ENCODE measurements at places on chromosomes 6 and 20. TPM values are rescaled to one million over a fixed set of nuclear protein-coding genes. Genes with fewer than 3 reads are reported as not detected.
A peak's percentile ranks its signal among the peaks of the same experiment; 100 is the strongest.

DNA sequence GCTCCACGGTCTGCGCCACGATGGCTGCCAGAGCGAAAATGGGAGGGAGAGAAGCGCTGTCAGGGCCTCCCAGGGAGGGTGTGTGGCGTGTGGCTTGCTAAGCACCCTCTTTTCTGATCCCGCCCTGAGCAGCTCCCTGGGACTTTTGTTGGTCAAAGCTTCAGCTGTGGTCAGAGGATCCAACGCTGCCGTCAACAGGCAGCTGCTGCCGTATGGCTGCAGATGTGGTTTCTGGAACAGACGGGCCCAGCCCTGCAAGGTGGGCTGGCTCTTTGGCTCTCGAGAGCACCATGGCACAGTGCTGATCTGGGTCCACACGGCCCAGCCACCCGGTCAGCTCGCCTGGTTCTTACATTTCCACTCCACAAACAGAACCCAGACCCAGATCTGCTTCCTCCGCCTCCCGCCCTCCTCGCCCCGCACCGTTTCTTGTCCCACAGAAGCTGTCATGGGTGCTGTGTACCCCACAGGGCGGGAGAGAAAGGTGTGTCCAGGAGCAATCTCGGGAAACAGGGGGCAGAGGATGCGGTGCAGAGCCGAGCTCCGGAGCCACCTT, 86.0 kb upstream of the BHLHE23 start:
- peak; percentile 76 for DNase-seq

- no peak for DNase-seq
Observed at GRCh38 chr6:61953851-61954250, 332.2 kb downstream of the KHDRBS2 start.

DNA sequence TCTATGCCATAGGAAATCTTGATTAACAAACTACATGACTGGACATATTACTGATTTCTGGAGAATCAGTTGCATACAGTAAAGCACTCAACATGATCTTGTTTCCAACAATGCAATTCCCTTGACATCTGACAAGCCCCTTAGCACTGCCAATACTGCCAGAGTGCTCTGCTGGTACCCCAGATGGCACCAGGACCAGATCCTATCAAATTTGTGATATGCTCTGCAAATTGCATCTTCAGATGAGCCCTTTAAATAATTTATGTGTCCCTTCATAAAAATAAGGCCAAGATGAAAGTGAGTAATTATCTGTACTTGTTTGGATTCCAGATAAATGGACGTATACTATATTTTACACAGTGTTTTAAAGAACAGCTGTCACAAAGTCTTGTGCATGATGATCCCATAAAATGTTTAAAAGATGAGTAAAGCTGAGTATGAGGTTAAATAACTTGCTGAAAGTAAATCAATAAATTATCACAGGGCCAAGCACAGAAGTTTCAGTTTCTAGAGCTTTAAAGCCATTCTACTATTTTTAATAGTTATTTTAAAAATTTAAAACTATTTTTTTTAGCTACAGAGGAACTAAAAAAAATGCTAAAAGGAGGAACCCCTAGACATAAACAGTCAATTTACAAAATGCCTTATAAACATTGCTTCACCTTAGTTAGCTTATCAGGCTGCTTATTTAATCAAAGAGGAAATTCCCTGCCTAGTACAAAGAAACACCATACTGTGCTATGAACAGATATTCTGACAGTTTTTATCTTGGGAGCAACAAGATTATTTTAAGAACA, 42.1 kb downstream of the NUDT3 start:
- DNase-seq: no peak

The ECT2L gene
- not detected for total RNA-seq

The C6orf15 gene
- not detected for total RNA-seq

The PRELID3B gene
- 56.8 TPM for total RNA-seq

DNA sequence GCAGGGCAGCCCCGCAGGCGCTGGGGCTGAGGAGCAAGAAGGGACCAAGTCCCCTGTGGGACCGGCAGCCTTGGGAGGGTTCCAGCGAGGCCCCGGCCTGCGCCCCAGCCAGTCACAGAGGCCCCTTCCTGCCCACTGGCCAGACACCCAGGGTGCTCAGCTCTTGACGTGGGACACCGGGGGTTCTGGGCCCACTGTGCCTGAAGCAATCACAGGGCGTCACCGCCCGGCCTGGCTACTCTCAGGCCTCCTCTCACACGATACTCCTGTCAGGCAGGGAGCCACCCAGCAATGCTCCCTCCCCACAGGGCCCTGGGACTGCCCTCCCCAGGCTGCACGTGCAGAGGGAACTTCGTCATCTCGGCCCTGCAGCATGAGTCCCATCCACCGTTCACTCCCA, 14.5 kb downstream of the TAF4 start:
- no peak for DNase-seq

The ULBP1 gene
- total RNA-seq: 0.19 TPM

GRCh38 chr20:55881204-55881603, 124.1 kb downstream of the CBLN4 start:
- no peak for DNase-seq

The HECA gene
- 33.6 TPM for total RNA-seq

GRCh38 chr6:143937668-143937970, 70.4 kb downstream of the PLAGL1 start:
- DNase-seq: no peak

The PLTP gene
- total RNA-seq: 373 TPM

The CASS4 gene
- total RNA-seq: 3.1 TPM

DNA sequence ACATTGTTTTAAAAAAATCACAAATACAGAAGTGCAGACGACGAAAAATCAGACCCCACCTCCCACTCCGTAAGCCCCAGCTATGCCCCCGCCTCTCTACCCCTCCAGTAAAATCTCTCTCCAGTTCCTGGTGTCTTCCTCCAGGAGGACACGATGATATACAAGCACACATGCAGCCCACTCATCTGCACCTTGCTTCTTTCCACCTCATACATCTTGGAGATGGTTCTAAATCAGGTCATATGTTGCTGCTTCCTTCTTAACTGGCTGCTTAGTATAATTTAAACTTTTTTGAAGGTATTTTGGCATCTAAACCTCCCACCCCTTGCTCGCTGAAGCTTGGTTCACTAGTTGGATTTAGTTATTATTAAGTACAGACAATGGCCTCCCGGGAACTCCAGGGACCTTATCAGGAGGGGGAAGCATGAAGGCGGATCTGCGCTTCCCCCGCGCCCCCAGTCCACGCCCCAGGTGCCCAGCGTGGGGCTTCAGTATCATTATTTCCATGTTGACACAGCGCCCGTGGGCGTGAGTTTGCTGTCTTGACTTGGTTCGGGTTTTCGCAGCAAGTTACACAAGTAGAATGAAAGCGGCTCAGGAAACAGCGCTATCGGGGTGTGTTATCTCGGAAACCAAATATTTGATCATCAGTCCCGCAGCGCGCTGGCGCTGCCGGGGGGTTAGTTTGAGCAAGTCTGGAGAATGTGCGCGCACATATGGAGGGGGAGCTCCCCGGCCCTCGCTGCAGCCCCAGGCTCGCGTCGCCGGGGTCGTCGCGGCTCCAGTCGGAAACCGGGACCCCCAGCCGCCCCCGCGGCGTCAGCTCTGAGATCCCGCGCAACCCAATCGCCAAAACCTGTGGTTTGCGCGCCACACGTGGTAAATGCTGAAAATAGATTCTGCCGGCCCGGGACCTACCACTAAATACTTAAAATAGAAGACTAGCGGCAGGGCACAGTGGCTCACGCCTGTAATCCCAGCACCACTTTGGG, 2.3 kb downstream of the BMP7 start:
- DNase-seq: no peak

DNA sequence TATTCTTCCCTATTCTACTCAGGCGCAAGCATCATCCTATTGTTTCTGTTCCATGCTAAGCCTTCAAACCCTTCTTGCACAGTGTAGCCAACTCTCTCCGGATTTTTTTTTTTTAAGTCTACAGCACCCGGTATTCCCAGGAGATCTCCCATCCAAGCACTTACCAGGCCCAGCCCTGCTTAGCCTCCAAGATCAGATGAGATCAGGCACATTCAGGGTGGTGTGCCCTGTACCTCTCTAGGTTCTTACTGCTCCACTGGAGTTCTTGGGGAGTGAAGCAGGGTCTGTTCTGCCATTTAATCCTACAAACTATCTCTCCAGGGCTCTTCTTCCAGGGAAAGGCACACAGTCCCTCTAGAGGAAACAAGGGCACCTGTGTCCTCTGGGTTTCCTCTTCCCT, 14.9 kb upstream of the NUP153 start:
- DNase-seq: no peak

The NRN1 gene
- total RNA-seq: 20.0 TPM

GRCh38 chr6:107624541-107624940, 134.6 kb downstream of the SOBP start:
- no peak for DNase-seq

- DNase-seq: no peak
Observed at GRCh38 chr6:135801755-135802465, 49.6 kb upstream of the PDE7B start.

- no peak for DNase-seq
Observed at GRCh38 chr20:18003897-18004296, 35.1 kb downstream of the MGME1 start.

DNA sequence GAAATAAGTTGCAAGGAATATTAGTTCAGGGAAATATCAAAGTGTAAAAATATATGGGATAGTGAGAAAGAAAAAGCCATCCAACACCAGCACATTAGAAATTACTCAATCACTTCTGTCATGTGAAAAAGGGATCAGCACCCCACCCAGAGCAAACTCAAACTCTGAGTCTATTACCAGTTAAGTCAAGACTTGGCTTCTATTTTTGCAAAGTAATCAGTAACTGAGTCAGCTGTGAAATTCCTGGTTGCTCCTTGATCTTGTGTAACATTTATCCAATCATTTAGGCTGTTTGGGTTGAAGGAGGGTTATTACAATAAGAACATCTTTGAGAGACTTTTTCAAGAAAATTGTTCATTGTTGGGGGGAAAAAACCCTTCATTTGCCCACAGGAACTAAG, 51.2 kb downstream of the SLC22A23 start:
- DNase-seq: no peak

GRCh38 chr20:48799328-48800105, 28.3 kb downstream of the PREX1 start:
- DNase-seq: no peak

DNA sequence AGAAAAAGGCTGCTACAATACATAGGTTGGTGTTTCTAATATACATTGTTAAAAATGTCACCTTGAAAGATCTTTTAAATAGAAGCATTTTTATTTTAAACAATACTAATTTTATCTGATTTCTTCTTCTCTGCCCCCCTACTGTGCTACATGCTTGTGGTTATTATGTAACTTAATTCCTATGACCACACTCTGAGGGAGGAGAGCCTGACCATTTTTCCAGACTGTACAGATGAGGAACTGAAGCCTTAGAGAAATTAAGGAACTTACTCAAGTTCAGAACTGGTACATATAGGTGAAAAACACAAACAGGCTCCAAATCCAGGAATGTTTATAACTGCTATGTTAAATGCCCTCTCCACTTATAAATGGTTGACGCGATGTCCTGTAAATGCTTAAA, 43.4 kb upstream of the ARHGAP18 start:
- DNase-seq: no peak

The RIPOR2 gene
- 28.2 TPM for total RNA-seq

- no peak for DNase-seq
Observed at GRCh38 chr6:56770011-56770520, 127.4 kb upstream of the DST start.

The PACRG gene
- not detected for total RNA-seq

DNA sequence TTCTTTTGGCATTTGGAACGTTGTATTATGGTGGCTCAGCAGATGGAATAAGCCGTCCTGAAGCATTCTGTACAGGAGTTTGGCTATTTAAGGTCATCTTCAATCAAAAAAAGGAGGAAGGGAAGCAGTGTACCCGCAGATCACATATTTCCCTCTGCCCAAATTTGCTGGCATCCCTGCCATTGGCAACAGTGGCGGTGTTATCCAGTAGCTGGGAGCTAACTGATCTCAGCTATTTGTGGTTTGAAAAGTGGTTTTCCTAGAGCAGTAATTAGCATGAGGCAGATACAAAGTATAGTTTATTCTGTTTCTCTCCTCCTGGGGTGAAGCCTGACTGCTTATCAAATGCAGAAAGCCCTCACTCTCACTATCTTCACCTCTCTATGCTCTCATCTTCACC, 576.8 kb downstream of the QKI start:
- DNase-seq: no peak

The CHRNA4 gene
- total RNA-seq: not detected

DNA sequence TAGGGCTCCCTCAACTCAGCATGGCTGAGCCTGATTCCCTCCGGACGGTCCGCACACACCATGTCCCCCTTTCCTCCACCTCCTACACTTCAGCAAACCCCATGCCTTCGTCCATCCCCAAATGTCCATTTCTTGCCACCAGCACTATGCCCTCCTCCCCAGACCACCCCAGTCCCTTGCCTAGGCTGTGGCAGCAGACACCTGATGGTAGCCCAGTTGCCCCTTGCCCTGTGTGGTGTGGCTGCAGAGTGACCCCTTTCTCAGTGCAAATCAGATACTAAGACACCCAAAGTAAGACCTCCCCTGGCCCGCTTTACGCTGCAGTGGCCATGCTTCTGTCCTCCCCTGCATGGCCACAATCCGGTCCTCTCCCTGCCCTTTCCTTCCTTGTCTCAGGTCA, 34.1 kb upstream of the CD93 start:
- DNase-seq: peak; percentile 18

GRCh38 chr20:8215361-8215781, 83.3 kb downstream of the PLCB1 start:
- no peak for DNase-seq

GRCh38 chr20:39421571-39422105, 459.5 kb downstream of the DHX35 start:
- no peak for DNase-seq

GRCh38 chr6:11232770-11233626, 530 bp upstream of the NEDD9 start:
- no peak for DNase-seq

- no peak for DNase-seq
Observed at GRCh38 chr6:131015630-131016263, 47.3 kb downstream of the EPB41L2 start.

GRCh38 chr20:725491-725890, 42.8 kb downstream of the SLC52A3 start:
- no peak for DNase-seq

The RHAG gene
- not detected for total RNA-seq

The UNC93A gene
- not detected for total RNA-seq

GRCh38 chr6:45613656-45614055, 235.9 kb upstream of the SUPT3H start:
- no peak for DNase-seq

The OPN5 gene
- not detected for total RNA-seq

GRCh38 chr20:40476461-40476860, 212.6 kb downstream of the MAFB start:
- no peak for DNase-seq

- DNase-seq: no peak
Observed at GRCh38 chr6:24079076-24079475, 46.9 kb upstream of the NRSN1 start.

DNA sequence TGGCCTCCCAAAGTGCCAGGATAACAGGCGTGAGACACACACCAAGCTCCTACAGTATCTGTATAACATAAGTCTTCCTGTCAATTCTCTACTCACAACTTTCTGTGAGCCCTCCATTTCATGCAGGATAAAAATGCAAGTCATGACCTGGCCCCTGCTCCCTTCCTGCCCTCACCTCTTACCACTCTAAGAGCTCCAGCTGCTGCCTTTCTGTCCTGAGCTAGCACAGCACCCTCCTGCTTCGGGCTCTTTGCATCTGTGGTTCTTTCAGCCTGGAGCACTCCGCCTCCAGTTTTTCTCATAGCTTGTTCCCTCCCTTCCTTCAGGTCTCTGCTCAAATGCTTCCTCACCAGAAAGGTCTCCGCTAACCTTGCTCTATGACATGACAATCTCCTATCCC, 23.7 kb upstream of the TRPC4AP start:
- no peak for DNase-seq

The ZNF165 gene
- 0.19 TPM for total RNA-seq

- no peak for DNase-seq
Observed at GRCh38 chr20:24987244-24987643, 5.3 kb downstream of the APMAP start.

The TRIM31 gene
- not detected for total RNA-seq
